ENCODE measurements at places on chromosomes 13 and 19. TPM values are rescaled to one million over a fixed set of nuclear protein-coding genes. Genes with fewer than 3 reads are reported as not detected.

- no peak overlapping the region for H3K4me3 ChIP-seq
- H3K27ac ChIP-seq, result no peak overlapping the region
- DNase-seq, result no peak
- H3K4me1 ChIP-seq, result no peaks in the 10 kb centered on the region
- H3K36me3 ChIP-seq, result no peaks in the 10 kb centered on the region
- H3K27me3 ChIP-seq, result no peaks in the 10 kb centered on the region
Observed at GRCh38 chr19:3145909-3146676, 10.3 kb downstream of the GNA15 start.

GRCh38 chr19:53909471-53910169, 542 bp downstream of the CACNG7 start:
- H3K36me3 ChIP-seq, result no peaks in the 10 kb centered on the region
- H3K4me1 ChIP-seq, result no peaks in the 10 kb centered on the region
- no peak for DNase-seq
- peaks cover 70% of the 10 kb centered on the region for H3K27me3 ChIP-seq
- H3K4me3 ChIP-seq, result no peak overlapping the region

DNA sequence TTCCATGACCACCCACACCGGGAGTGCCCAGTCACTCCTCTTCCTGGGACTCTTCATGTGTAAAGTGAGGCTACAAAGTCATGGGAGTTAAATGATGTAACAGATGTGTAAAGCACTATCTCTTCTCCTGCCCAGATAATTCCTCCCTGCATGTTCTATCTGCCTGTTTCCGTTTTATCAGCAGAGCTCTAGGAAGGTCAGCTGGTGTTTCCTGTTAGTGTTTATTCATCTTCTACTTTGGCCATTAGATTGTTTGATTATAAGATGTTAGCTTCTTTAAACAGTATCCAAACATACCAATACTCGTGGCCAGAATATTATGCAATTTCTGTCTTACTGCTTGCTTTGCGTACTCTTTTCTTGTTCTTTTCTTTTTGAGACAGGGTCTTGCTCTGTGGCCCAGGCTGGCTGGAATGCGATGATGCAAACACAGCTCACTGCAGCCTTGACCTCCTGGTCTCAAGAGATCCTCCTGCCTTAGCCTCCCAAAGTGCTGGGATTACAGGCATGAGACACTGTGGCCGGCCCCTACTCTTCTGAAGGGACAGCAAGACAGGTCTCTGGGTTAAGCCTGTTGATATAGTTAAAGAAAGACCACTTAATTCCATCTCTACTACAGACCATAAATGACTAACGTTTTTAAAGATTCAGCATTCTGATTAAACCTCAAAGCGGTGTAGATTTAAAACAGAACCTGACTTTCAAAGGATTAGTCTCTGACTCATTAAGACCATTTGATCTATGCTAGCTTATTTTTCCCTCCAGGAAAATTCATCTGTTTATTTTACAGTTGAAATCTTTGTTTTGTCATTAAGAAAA, 97.4 kb upstream of the AKAP11 start:
- DNase-seq, result peak; percentile 21
- H3K27ac ChIP-seq, result peak overlapping the region; percentile 57
- no peaks in the 10 kb centered on the region for H3K27me3 ChIP-seq
- H3K4me3 ChIP-seq, result no peak overlapping the region

DNA sequence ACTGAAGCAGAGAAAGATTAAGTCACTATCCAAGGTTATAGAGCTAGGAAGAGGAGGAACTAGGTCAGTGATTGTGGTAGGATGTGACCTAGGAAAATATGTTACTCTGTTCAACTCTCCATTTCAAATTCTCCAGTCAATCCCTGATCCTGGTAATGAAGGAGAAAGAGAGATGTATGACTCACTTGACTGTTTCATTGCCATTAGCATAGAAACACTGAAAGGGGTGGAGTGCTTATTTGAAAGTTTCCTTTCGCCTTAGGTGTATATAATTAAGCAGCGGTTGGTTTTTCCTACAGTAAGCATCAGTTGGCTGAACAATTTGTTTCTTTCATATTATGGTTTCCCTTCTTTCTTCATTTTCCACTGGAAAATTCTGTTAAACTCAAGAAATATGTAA, 198.1 kb upstream of the CSNK1A1L start:
- no peak overlapping the region for H3K4me3 ChIP-seq
- no peaks in the 10 kb centered on the region for H3K4me1 ChIP-seq
- DNase-seq, result no peak
- H3K27ac ChIP-seq, result no peak overlapping the region

GRCh38 chr13:52156724-52157261, 2.6 kb downstream of the NEK3 start:
- no peak overlapping the region for H3K4me3 ChIP-seq
- no peaks in the 10 kb centered on the region for H3K27me3 ChIP-seq
- DNase-seq, result no peak
- no peak overlapping the region for H3K27ac ChIP-seq

GRCh38 chr13:37640499-37640898, 41.9 kb upstream of the POSTN start:
- H3K4me1 ChIP-seq, result no peaks in the 10 kb centered on the region
- H3K36me3 ChIP-seq, result no peaks in the 10 kb centered on the region
- H3K4me3 ChIP-seq, result no peak overlapping the region

DNA sequence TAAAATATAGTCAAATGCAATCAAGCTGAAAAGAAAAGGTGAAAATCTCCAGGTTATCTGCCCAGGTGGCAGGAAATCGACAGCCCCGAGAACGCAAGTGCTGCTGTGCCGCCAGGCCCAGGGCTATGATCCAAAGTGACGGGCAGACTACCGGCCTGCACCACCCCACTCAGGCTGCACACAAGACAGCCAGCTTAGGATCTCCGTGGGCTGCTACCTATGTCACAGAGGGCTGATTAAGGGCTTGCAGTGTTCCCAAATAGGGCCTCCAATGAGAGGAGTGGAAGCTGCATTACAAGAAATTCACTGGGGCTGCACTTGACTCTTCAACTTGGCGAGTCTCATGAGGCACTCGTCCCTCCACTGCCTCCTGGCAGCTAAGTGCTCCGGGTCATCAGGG, 121.8 kb downstream of the CRYL1 start:
- DNase-seq, result no peak
- no peak overlapping the region for H3K27ac ChIP-seq
- H3K4me3 ChIP-seq, result no peak overlapping the region
- no peaks in the 10 kb centered on the region for H3K27me3 ChIP-seq
- H3K4me1 ChIP-seq, result no peaks in the 10 kb centered on the region

GRCh38 chr13:67015976-67016600, 214.0 kb downstream of the PCDH9 start:
- no peaks in the 10 kb centered on the region for H3K4me1 ChIP-seq
- H3K27me3 ChIP-seq, result no peaks in the 10 kb centered on the region
- no peak overlapping the region for H3K27ac ChIP-seq
- H3K36me3 ChIP-seq, result no peaks in the 10 kb centered on the region

GRCh38 chr19:8259922-8260247, 48.3 kb downstream of the CD320 start:
- H3K27me3 ChIP-seq, result no peaks in the 10 kb centered on the region
- H3K4me1 ChIP-seq, result no peaks in the 10 kb centered on the region
- no peak overlapping the region for H3K4me3 ChIP-seq

DNA sequence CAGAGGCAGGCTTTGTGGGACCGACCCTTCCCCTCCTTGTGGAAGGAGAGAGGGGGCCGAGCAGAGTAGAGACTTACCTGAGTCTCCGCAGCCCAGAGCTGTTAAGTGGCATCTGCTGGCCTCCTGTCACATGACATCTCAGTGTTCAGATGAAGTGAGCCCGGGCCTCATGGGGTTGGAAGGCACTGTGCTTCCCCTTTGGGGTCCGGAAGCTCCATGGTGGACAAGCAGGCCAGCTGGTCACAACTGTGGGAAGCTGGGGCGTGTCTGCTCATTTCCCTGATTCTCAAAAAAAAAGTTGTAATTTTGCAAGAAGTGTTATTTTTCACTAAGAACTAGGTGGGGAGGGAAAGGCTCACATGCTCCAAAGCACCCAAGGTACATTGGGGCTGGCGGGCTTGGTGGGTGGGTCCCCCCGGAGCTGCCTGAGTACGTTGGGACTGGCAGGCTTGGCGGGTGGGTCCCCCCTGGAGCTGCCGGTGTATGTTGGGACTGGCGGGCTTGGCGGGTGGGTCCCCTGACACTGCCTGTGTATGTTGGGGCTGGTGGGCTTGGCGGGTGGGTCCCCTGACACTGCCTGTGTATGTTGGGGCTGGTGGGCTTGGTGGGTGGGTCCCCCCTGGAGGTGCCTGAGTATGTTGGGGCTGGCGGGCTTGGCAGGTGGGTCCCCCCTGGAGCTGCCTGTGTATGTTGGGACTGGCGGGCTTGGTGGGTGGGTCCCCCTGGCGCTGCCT, 18.2 kb upstream of the DCUN1D2 start:
- H3K36me3 ChIP-seq, result no peaks in the 10 kb centered on the region
- no peaks in the 10 kb centered on the region for H3K4me1 ChIP-seq
- no peak overlapping the region for H3K4me3 ChIP-seq
- no peak for DNase-seq
- no peak overlapping the region for H3K27ac ChIP-seq

DNA sequence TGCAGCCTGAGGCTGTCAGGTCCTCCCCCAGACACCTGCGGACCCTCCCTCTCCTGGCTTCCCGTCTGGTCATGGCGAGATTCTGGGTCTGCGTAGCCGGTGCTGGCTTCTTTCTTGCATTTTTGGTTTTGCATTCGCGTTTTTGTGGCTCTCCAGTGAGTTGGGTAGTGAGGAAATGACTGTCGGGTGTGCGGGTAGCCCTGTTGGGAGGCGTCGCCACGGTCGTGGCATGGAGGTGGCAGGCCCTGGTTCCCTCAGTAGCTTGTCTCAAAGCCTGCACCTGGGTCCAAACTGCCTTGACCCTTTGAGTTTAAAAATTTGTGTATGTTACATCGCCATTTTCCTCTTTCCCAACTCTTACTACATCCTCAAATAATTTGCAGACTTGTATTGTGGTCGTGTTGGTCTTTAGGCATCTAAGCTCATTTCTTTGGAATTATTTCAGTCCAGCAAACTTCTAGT, 344 bp downstream of the NHLRC3 start:
- H3K27me3 ChIP-seq, result no peaks in the 10 kb centered on the region
- H3K36me3 ChIP-seq, result no peaks in the 10 kb centered on the region
- H3K27ac ChIP-seq, result peak overlapping the region; percentile 82
- peaks cover 13% of the 10 kb centered on the region for H3K4me1 ChIP-seq
- H3K4me3 ChIP-seq, result peak overlapping the region; percentile 56

ZNF610 gene
- total RNA-seq, result 4.1 TPM

ZNF490 gene
- total RNA-seq, result 8.1 TPM

CLEC4M gene
- total RNA-seq, result 0.80 TPM

NFKBIB gene
- 20.8 TPM for total RNA-seq

OSCAR gene
- total RNA-seq, result not detected
